ENCODE measurements at places on chromosomes 1 and 21. TPM values are rescaled to one million over a fixed set of nuclear protein-coding genes. Genes with fewer than 3 reads are reported as not detected.

Gene PLPP3
- total RNA-seq, result 112 TPM

Gene SELL
- 23.0 TPM for total RNA-seq

Gene OLFML3
- total RNA-seq, result 44.3 TPM

Gene C1orf115
- 28.5 TPM for total RNA-seq

Gene LPAR3
- not detected for total RNA-seq

Gene AMY1B
- not detected for total RNA-seq

Measured in mesenteric fat pad (tissue), 1 donor.